ENCODE measurements at places on chromosomes 2 and 18.

- no peak for DNase-seq
- H3K4me1 ChIP-seq, result no peaks in the 10 kb centered on the region
- H3K36me3 ChIP-seq, result peaks cover 74% of the 10 kb centered on the region
- H3K4me3 ChIP-seq, result no peak overlapping the region
Observed at GRCh38 chr2:151422917-151423439, 13.3 kb downstream of the RIF1 start.

DNA sequence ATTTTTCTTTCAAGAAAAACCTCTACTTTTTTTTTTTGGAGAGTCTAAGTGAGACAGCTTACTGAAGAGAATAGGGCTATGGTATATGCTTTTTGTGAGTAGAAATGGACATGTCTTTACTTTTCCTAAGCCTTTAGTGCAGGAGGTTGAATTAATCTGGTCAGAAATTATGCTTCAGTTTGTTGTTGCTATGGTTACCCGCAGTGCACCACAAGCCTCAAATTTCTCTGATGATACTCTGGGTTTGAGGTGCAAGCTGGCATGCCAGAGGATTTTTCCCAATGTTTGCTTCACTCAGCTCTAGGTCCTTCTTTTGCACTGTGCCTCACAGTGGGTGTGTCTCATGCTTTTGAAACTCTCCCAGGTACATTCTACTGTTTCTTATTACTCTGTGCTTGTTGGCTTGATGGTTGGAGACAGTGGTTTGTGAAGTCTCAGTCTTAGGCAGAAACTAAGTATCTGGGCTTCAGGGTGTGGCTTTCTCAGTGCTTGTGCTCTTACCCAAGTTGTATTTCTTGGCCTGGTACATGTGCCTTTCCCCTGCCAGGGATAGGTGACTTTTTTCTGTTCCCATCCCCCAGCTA is 278.3 kb downstream of the RBM43 start:
- no peak overlapping the region for H3K27ac ChIP-seq
- no peak overlapping the region for H3K4me3 ChIP-seq
- DNase-seq, result no peak
- H3K27me3 ChIP-seq, result no peaks in the 10 kb centered on the region

GRCh38 chr2:128949360-128949759 is 630.7 kb upstream of the HS6ST1 start:
- H3K27me3 ChIP-seq, result no peaks in the 10 kb centered on the region
- H3K36me3 ChIP-seq, result no peaks in the 10 kb centered on the region
- no peaks in the 10 kb centered on the region for H3K4me1 ChIP-seq

- no peak overlapping the region for H3K27ac ChIP-seq
- no peaks in the 10 kb centered on the region for H3K4me1 ChIP-seq
- H3K4me3 ChIP-seq, result no peak overlapping the region
- no peaks in the 10 kb centered on the region for H3K36me3 ChIP-seq
Observed at GRCh38 chr2:184646593-184646992, 48.3 kb downstream of the ZNF804A start.
